ENCODE measurements at places on chromosomes 12 and 14.

GRCh38 chr14:74038020-74038859, 19.1 kb downstream of the BBOF1 start:
- DNase-seq, result peak; percentile 50

DNA sequence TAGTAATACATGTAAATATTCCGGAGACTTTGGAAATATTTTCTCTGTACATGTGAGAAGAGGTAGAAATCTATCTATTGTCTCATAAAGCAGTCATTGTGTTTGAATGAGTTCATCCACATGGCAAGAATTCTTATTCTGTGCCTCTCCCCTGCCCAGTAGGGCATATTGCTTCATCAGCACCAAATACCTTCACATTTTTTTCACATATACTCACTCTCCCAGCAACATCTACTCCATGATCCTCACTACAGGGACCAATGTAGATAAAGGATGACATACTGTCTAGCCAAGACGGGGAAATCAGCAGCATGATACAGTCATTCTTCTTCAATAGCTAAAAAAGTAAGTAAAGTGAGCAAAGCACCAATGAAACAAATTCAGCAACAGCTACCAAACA, 1.3 kb upstream of the TAS2R14 start:
- DNase-seq, result no peak

DNA sequence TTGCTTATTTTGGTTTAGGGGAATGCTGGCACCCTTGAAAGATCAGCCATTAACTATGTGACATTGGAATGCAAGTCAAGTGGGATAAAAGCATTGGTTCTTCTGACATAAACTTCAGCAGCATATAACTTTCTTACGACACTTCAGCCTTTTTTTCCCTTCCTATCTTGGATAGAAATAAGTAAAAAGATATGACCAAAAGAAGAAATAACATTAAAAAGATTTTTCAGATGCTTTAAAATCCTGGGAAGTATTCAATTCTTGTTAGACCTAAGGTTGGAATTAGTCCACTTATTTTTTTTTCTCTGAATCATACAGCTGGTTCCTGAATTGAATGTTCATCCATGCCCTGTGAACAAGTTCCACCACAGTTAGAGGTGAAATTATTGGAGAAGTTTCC, 85.6 kb upstream of the TSPAN8 start:
- no peak for DNase-seq

- DNase-seq, result no peak
Measured at GRCh38 chr12:44674875-44675274, 201.2 kb downstream of the NELL2 start.

DNA sequence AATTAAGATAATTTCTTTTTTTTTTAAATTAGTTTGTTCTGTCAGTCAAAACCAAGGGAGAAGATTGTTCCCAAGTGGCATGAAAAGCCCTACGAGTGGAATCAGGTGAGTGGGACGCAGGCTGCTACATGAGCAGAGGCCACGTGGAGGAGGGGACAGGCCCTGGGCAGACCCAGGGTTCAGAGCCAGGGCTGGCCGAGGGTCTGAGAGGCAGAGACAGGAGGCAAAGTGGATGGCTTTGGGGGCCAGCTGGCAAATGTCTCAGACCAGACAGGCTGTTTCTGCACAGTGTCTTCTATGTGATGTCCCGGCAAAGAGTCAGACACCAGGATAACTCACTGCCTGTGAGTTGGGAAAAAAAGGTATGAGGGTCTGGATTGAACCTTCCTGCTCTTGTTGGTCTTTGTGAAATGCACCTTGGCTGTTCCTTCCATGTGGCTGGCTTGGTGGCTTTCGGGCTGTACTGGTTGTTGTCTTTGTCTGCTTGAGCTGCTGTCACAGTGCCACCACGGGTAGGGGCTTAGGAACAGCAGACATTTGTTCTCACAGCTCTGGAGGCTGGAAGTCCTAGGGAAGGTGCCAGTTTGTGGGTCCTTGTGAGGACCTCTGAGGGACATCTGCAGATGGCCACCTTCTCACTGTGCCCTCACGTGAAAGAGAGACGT, 35.8 kb upstream of the ASPG start:
- no peak for DNase-seq

DNA sequence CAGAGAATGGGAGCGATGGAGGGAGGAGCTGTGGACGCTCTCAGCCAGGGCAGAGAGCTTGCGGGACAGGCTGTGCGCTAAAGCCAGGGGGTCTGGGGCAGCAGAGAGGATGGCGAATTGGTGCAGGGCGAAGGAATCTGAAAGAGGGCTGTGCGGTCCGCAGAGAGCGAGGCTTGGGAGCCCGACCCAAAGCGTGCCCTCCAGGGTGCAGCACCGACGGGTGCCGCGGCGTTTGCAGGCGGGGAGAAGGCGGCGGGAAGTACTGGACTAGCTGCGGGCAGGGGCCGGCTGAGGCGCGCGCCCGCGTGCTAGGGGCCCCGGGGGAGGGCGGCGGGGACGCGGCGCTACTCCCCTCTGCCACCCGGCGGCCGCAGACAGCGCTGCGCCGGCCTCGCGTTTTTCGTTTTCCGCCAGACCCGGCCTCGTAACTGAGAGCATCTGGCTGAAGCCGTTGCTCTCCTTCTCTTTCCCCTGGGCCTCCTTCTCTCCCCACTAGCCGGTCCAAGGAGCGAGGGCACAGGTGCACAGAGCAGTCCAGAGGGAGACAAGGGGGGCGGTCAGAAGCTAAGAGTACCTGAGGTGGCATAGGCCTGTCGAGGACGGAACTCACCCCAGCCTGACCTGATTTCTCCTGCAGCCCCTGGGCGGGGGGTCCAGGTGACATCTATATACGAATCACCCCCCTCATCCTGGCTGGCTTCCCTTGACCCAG, 24.9 kb downstream of the SLC6A12 start:
- DNase-seq, result peak; percentile 91

GRCh38 chr14:59631237-59631636, 54.6 kb upstream of the CCDC175 start:
- DNase-seq, result peak; percentile 15

GRCh38 chr14:33364466-33364865, 425.8 kb downstream of the NPAS3 start:
- DNase-seq, result no peak

GRCh38 chr14:104187931-104188726, 49.7 kb downstream of the KIF26A start:
- no peak for DNase-seq

DNA sequence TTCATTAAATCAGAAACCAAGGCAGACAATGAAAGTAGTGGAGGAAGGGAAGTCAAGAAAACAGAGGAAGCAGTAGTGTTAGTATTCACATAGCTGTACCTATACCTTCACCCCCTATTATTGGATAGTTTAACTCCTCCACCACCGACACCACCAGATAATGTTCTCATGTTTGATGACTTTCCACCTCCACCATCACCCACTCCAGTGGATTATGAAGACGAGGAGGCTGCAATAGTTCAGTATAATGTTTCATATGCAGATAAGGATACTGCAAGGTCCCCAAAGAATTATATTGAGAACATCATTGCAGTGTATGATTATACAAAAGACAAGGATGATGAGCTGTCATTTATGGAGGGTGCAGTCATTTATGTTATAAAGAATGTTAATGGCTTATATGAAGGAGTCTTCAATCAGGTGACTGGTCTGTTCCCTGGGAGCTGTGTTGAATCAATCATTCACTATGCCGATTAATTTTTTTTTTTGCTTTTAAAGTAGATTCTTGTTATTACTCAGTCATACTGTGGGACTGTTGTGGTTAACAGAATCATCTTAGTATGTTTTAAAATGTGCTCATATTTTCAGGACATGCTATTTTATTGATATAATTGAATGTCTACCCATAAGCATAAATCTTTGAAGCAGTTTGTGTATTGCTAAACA, 32.2 kb upstream of the KTN1 start:
- no peak for DNase-seq

DNA sequence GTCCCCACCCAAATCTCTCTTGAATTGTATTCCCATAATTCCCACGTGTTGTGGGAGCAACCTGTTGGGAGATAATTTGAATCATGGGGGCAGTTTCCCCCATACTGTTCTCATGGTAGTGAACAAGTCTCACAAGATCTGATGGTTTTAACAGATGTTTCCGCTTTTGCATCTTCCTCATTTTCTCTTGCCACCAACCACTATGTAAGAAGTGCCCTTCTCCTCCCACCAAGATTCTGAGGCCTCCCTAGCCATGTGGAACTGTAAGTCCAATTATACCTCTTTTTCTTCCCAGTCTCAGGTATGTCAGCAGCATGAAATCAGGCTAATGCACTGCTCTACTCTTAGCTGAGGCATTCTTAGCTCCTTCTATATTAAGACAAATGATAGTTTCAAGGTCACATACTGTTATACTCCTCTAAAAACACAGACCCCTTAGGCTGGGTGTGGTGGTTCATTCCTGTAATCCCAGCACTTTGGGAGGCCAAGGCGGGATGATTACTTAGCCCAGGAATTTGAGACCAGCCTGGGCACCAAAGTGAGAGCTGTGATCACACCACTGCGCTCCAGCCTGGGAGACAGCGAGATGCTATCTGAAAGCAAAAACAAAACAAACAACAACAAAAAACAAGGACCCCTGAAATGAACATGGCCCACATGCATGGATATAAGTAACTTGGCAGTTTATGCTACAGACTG, 3.6 kb downstream of the SCAF11 start:
- no peak for DNase-seq

- DNase-seq, result no peak
Measured at GRCh38 chr14:87411370-87411769, 581.6 kb downstream of the GALC start.

GRCh38 chr12:13230500-13230899, 34.0 kb downstream of the EMP1 start:
- DNase-seq, result no peak

- no peak for DNase-seq
Measured at GRCh38 chr14:89470401-89470800, 53.4 kb upstream of the FOXN3 start.

DNA sequence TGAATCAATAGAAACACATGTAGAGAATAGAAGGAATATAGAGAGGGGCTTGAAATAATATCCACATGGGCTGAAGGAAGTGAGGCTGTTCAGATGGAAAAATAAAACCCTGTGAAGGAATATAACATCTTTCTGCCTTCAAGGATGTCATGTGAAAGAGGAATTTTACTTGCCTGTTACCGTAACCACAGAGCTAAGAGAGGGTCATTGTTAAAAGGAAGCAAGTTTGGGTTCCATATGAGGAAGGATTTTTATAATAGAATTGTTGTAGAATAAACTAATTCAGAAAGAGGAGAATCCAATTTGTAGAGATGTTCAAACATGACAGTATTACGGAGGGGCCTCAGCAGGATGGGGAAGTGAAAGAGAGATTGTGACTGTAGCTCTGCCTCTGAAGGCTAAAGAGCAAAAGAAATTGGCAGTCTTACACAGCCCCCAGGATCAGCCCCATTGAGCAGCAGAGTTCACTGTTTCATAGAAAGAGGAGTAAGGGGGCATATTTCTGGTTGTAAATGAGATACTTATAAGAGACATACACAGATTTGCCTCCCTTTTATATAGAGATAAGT, 41.8 kb upstream of the PTPRR start:
- no peak for DNase-seq

Measured in HuH-7 (cell line).